ENCODE measurements at places on chromosomes 4 and X. TPM values are rescaled to one million over a fixed set of nuclear protein-coding genes. Genes with fewer than 3 reads are reported as not detected.

DNA sequence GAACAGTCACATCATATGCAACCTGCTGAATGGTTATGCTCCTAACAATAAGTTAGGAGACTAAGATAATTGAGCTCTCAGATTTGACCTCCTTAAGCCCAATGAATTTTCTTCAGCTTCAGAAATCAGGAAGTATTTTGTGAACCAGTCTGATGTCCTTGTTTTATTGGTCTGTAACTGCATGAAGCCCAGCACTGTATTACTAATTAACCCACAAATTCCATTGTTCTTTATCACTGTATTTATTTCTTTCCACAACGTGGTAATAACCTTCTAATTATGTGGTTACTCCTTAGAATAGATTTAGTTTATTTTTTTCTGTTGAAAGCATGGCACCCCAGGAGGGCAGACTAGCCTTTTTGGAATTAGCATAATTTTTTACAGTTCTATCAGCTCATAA is 3.9 kb upstream of the MFAP3L start:
- no peak for DNase-seq

Gene CCSER1
- 1.4 TPM for total RNA-seq

GRCh38 chr4:24840362-24840761 is 45.0 kb downstream of the SOD3 start:
- DNase-seq, result no peak

Gene PAGE1
- not detected for total RNA-seq

Data from T-cell (primary cell).